ENCODE measurements at places on chromosomes 6 and 20. TPM values are rescaled to one million over a fixed set of nuclear protein-coding genes. Genes with fewer than 3 reads are reported as not detected.

- DNase-seq: no peak
Measured at GRCh38 chr6:129504456-129504855, 205.5 kb downstream of the ARHGAP18 start.

GRCh38 chr6:74785236-74785635 lies 420.6 kb downstream of the COL12A1 start:
- DNase-seq: no peak

DNA sequence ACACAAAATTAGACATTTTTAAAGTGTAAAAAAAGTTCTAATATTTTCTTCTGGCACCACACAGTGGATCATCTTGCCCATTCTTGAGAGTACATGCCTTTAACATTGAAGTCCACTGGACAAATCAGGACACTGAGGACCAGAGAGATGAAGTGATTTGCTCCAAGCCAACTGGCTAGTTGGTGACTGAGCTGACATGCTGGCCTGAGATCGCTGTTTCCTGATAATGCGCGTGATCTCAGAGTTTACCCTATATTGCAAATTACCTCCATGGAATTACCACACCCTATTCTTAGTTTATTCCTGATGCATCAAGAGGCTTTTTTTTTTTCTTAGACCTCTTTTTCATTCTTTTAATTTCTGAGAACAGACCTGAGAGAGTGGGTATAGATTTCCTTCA lies 432.8 kb downstream of the CD83 start:
- no peak for DNase-seq

- no peak for DNase-seq
Measured at GRCh38 chr6:136360783-136361182, 71.1 kb upstream of the BCLAF1 start.

DNA sequence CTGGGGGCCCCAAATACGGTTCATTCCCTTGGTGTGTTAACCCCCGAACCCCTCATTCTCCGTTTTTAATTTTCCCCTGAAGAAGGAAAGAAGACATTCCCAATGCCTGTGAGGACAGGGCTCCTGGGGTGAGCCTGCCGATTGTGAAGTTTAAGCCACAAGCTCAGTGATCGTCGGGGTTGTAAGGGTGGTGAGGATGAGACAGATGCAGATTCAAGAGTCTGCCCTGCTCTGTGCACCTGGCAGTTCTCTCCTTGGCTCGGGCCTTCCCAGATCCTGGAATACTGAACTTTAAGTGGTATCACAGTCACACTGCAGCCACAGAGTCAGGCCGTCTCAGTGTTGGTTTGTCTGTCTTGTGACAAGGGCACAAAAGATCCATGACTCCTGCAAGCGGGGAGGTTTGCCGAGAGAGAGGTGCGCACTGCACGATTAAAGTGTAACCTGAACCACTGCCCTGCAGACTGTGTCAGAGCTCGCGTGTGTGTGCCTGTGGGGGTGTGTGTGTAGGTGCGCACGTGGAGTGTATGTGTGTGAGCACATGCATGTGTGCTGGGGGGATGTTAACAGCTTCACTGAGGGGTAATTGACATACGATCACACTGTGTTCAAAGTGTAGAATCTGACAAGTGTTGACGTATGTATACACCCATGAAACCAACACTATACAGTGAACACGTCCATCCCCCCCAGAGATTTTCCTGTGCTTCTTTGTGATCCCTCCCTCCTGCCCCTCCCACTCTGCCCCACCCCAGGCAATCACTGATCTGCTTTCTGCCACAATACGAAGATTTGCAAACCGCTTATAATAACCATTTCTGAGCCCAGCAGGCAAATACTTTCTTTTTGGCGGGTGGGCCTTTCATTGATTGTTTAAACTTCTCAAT lies 38.9 kb downstream of the RPP40 start:
- no peak for DNase-seq

DAAM2 gene
- total RNA-seq: 16.1 TPM

- DNase-seq: no peak
Measured at GRCh38 chr6:30889921-30890645, 5.8 kb downstream of the DDR1 start.

GRCh38 chr6:85977661-85978060 lies 335.0 kb upstream of the SYNCRIP start:
- no peak for DNase-seq

DNA sequence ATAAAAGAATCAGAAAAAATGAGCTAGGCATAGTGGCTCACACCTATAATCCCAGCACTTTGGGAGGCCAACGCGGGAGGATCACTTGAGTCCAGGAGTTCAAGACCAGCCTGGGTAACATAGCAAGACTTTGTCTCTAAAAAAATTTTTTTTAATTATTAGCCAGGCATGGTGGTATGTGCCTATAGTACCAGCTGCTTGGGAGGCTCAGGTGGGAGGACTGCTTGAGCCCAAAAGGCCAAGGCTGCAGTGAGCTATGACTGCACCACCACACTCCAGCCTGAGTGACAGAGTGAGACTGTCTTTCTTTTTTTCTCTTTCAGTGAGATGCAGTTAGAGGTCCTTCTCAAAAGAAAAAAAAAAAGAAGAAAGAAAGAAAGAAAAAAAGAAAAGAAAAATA lies 8.5 kb upstream of the SNRPC start:
- DNase-seq: no peak

PRR18 gene
- not detected for total RNA-seq

- DNase-seq: no peak
Measured at GRCh38 chr6:5478380-5478779, 217.1 kb downstream of the FARS2 start.

DNA sequence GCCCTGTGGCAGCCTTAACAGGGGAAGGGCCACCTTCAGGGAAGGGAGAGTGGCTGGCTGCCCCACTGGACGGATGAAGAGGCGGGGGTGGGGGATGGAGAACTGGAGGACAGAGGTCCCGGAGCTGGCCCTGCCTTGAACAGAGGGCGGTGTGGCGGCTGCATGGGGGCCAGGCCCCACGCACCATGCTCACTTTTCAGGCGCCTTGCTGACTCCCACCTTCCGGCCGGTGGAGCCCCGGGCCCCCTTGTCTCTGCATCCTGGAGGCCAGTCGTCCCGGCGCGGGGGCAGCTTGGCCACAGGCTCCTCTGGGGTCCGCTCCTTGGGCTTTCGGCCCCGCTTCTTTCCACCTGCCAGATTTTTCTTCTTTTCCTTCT lies 3.5 kb upstream of the UCKL1 start:
- DNase-seq: no peak

DNA sequence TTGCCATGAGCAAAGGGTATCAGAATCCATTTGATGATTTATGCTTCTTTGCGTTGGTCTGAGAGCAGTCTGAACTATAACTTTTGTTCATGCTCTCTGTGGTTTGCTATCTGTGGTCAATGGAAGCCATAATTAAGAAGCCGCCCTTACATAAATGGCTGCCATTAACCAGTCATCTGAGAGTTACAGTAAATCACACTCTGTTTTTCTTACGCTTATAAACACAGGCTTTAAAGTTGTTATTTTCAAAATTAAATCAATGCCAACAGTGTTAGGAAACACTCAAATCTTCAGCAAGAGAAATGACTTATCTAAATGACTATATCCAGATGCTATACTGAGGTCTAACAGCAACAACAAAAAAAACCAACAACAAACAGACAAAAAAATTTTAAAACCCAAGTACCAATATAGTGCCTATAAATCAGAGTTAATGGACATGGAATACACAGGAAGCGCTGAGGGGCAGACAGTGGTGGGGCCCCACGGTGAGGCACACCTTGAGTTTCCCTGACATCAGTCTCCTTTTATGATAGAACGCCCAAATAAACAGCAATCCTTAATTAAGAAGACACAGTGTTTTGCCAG lies 108.0 kb upstream of the C6orf118 start:
- peak; percentile 66 for DNase-seq

- no peak for DNase-seq
Measured at GRCh38 chr20:57695012-57695411, 14.8 kb downstream of the PMEPA1 start.

DNA sequence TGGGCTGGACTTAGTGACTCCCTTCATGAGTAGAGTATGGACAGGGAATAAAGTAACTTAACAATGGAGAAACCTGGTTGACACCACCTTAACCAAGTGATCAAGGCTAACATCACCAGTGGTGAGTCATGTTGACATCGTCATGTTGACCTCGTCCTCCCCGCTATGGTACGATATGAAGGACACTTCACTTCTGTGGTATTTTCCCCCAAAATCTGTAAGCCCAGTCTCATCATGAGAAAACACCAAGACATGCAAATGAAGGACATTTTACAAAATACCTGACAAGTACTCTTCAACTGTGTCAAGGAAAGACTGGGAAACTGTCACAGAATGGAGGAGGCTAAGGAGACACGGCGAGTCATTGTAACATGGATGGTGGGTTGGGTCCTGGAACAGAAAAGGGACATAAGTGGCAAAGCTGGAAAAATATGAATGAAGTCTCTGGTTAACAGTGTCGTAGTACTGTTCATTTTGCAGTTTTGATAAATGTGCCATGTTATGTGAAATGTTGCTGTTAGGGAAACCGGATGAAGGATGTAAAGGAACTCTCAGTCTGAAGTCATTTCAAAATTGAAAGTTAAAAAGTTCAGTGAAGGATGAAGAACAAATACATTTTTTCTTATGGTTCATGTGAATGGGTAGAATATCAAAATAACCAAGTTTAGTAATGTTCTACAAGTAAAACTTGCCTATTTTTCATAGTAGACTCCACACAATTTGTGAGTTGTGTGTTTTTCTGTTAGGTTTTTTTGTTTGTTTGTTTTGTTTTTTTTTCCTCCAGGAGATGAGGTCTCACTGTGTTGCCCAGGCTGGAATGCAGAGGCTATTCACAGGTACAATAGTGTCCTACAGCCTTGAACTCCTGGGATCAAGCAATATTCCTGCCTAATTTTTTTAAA lies 247.5 kb downstream of the TMEM242 start:
- DNase-seq: no peak

PBOV1 gene
- not detected for total RNA-seq

GRCh38 chr6:57127763-57128162 lies 37.8 kb downstream of the ZNF451 start:
- peak; percentile 44 for DNase-seq

DNA sequence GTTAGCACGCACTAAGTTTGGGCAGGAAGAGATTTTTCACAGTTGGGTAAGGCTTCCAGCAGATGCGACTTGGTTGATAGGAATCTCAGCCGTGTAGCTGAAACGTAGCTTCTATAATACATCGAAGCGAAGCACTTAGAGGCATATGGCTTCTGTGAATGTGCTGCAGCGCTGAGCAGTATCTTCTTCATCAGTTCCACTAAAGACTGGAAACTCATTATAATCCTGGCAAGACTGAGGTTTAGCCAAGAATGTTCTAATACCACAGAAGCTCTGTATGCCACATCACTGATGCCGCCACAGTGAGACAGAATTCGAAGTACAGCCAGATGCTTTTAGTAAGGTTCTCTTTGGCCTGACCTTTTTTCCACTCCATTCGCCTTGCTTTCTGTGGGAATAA lies 680.2 kb upstream of the AGPAT4 start:
- no peak for DNase-seq

GRCh38 chr6:63714091-63714490 lies 78.5 kb downstream of the PHF3 start:
- DNase-seq: no peak

- peak; percentile 92 for DNase-seq
Measured at GRCh38 chr6:3612341-3613041, 139.0 kb downstream of the PXDC1 start.

All from fibroblast of villous mesenchyme (primary cell).